ENCODE measurements at places on chromosomes 1 and 21.

DNA sequence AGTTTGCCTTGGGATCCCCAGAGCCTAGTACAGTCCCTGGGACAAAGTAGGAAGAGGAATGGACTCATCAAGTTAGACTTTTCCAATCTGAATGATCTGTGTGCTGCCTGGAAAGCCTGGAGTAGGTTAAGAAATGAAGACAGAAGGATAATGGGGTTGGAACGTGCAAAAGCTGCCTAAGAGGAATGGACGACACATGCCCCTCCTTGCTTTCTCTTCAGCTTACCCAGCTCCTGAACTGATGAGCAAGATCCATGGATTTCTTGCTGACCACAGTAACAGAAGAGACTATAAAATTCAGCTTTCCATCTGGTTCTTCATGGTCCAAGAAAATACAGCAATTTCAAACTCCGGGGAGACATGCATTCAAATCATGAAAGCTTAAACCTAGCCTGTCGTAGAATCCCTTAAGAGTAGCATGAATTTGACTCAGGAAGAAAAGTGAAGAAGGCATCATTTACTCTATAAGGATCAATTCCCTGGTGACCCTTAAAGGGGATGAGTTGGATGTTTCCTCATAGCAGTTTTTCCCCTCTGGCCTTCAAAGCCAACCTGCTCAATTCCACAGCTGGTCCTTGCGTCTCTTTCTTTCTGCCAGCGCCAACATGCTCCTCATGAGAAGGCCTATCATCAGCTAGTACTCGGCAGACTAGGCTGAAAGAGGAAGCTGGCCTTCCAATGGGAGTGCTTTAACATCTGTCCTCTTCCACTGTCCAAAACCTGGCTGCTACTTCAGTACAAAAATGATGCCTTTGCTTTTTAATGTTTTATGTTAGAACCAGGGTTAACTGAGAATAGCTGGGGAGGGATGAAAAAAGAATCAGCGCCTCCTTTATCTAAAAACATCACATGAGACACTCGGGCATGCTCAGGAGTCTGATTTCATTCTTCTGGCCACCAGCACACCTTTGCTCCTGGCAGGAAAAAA lies 5.7 kb upstream of the PEF1 start:
- DNase-seq, result no peak

DNA sequence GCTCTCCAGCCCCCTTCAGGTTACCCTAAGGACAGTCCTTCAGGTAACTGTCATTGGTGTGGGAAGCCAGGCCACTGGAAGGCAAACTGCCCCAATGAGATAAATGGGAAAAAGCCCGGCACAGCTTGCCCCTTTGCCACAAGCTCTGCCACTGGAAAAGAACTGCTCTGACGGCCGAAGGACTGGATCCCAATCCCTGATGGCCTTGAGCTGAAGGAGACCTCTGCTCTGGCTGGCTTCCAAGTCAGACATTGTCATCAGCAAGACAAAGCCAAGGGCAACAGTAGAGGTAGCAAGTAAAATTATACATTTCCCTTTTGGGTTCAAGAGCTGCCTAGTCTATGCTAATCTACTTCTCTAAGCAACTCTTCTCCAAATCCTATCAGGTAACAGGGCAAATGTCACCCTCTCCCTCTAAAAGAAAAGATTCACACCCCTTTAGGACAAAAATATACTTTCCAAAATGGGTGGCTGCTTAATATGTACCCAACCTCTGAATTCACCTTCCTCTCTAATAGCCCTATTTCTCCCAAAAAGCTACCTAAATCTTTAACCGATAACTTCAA lies 145.8 kb downstream of the ADSS2 start:
- no peak for DNase-seq

DNA sequence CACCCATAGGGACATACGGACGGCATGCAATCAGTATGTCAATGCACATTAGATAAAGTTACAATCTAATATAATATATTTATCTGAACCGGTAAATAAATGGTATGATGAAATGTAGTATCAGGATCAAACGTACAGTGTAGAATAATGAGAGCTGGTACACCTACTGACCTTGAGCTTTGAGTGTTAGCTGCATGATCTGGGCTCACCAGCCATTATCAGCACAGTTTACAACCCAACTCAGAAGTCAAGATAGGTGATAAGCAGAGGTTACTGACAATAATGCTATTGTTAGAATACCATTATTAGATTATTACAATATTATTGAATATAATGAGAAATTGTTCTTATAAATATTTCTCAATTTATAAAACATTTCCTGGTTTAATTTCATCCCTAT lies 103.0 kb upstream of the ESRRG start:
- no peak for DNase-seq

DNA sequence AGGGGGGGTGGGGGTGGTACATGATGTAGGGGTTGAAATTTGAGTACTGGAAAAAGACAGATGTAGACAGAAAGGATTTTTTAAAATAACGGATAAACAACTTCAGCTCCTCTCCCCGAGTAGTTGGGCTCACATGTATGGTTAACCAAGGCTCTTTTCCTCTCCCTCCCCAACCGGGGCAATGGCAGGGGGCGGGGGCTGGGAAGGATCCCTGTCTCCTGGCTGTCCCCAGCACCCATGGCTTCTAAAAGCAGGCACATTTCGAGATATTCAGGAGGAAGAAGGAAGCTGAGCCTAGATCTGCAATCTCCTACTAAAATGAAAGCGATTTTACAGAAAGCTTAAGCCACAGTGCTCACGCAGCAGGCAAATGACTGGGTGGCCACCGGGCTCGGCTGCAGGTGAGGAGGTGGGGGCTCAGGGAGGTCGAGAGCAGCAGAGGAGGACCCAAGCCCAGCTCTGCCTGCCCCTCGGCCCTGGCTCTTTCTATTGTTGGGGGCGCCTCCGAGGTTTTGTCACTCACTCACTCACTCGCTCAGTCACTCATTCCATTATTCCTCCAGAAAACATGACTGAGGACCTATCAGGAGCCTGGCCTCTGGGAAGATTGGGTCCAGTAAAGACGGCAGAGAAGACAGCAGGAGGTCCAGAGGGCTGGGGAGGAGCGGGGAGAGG lies 573.3 kb downstream of the PTPRU start:
- no peak for DNase-seq

DNA sequence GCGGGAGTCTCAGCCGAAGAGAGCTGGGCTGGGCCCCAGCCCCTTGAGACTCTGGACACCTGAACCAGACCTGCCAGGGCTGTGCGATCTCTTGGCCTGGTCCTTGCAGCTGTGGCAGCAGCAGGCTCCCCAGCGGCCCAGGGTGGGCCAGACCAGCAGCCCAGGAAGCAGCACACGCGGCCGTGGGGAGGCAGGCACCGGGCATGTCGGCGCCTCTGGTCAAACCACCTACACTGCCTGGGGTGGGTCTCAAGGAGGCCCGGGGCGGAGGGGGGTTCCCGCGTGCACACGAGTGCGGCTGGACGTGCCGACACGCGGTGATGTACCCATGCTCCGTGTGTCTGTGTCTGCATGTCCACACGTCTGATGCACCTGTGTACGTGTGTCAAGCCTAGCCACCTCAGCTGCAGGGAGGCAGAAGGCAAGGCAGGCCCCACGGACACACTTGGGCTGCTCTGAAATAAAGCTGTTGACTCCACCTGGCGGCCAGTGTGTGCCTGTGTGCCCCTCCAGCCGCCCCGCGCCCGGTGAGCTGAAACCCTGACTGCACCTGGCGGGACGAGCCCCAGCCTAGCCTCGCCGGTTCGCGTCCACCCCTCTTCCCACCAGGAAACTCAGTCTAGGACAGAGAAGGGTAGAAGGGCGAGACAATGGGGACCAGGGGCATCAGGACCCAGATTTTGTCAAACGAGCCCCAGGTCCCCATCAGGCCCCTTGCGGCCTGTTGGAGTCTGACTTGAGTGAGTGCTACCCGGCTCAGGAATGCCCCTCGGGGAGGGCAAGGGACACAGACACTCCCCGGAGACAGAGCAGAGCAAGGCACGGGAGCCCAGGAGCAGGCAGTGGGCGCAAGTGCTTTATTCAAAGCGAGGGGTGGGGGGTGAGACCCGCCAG lies 11.6 kb downstream of the SCNN1D start:
- peak; percentile 37 for DNase-seq

- DNase-seq, result no peak
These were observed 92.3 kb upstream of the NBPF6 start for GRCh38 chr1:108357802-108358201.

DNA sequence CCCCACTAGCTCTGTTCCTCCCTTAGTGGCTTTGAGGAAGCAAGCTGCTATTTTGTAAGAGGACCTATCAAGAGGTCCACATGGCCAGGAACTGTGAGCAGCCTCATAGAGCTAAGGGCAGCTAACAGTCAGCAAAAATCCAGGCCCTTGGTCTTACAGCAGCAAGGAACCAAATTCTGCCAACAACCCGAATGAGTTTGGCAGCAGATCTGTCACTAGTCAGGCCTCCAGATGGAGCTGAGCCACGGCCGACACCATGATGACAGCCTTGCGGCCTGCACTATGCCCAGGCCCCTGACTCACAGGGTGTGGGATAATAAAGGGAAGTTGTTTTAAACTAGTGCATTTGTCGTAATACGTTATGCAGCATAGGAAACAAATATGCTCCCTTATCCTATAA lies 28.0 kb upstream of the H3-3A start:
- DNase-seq, result no peak

DNA sequence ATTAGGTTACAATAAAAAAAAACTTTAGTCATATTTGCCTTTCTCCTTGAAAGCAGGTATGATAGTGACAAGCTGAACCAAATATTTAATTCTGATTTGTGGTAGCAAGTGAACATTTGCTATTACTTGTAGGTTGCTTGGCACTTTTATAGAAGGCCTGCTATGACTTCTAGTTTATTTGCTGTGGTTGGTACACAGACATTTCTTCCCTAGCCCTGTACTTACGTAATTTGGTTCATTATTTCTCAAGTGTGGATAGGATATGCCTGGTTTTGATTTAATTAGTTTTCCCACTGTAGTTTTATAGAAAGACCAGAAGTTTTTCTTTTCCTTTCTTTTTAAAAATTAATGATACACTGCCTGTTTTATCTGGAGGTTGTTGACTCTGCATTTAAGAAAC lies 55.9 kb downstream of the PPP2R5A start:
- DNase-seq, result no peak

DNA sequence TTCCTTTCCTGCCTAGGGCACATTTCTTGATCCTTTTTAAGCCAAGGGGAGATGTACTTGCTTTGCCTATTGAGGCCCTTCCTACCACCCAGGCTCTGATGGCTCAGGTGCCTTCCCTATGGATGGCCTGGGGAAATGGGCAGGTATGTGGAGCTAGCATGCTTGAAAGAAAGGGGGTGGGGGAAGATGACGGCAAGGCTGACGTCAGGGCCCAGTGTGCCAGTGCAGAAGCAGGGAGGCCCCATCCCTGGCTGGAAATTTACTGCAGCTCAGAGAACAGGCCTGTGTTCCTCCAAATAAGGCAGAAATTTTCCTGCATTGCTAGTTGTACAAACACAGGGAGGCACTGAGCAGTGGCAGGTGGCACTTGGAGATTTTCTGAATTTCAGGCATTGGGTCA lies 453.2 kb upstream of the VAMP3 start:
- no peak for DNase-seq

DNA sequence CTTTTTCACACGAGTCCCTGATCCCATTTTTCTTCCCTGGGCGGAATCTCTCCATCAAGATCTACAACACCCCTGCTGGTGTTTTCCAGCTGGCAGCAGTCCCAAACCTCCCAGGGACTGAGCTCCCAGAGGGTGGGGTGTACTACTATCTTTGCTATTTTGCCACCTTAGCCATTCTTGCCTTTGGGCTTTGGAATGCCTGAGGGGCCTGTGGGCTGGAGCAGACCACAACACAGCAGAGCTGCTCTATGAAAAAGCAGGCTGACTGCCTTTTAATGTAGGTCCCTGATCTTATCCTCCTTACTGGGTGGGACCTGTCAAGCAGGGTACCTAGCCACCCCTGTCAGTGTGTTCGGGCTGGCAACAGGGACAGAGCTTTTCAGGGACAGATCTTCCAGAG lies 91.9 kb downstream of the KCNT2 start:
- DNase-seq, result no peak

DNA sequence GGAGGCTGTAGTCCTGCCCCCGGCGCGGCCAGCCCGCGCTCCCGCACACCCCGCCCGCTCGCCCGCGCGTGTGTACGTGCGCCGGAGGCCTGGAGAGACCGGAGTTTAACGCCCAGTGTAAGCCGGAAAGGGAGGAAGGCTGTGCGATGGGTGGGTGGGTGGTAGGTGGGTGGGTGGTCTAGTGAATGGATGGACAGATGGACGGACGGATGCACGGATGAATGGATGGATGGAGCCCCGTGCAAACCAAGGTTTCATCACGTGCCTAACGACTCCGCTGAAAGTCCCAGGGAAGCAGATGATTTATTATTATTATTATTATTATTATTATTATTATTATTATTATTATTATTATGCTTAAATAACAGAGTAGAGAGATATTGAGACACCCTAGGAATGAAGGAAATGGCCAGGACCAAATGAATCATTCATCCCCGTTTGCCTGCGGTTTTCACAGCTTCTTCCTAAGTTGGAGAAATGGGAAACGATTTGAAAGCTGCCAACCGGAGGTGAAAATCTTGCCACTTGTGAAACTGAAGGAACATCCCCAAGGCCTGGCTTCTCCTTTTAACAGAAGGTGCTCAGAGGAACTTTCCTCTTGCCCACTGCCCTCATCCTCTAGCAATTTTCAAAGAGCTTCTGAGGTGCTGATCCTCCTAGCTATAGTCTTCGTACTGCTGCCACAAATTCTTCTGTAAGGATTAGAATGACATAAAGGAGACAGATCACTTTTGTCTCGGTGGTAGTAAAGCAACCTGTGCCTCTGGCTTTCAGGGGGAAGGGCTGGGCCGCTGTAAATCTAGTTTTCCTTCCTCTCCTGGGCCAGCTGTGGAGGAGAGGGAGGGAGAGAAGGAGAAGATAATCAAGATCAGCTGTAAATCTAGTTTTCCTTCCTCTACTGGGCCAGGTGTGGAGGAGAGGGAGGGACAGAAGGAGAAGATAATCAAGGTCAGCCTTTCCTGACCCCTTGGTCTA lies 648 bp upstream of the RGS7 start:
- DNase-seq, result no peak

DNA sequence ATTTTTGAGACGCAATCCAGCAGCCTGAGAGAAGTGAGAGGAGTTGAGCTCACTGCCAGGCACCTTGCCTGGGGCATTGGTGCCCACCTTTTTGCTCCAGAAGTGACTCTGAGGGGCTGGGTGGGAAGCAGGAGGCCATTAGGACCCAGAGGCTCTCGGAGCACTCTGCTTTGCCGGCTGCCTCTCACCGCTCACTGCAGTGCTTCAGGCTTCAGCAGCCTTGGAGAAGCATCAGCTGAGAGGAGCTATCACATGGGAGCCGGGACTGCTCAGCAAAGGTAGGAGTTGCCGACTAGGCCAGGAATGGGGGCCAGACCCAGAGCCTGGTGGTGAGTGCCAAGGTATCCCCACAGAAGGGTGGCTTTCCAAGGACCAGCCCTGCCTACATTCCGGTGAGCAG lies at the start of gene GPR61:
Gene GPR61 (plus strand): TSS at position 197 of the 400 bp plus-strand sequence. CDS start 3,151 bp downstream, outside the sequence.
- DNase-seq, result no peak

GRCh38 chr1:202010180-202011015 lies at the start of gene ELF3:
Gene ELF3, plus strand, starts transcription at chr1:202010587. Its CDS starts 550 bp downstream, at chr1:202011137.
- no peak for DNase-seq

DNA sequence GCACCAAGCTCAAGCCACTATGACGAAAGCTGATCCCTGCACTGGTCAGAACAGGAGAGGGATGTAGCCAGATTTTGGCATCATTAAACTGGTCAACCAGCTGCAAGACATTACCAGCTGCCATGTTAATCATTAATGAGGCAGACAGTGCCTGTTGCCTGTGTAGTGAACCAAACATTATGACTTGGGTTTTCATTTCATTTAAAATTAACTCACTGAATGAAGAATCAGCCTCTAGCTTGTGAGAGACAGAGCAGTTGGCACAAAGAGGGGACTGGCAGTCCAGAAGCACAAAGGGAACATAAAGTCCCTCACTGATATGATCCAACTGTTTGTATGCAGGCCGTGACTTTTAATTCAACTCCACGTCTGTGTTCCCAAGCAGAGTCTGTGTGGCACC lies 318.9 kb downstream of the SEC16B start:
- DNase-seq, result no peak
